AG08396 (cell line): ENCODE measurements at places on chromosomes 13 and 19.

- no peak for DNase-seq
Measured at GRCh38 chr19:50281491-50281890, 47.7 kb downstream of the KCNC3 start.

DNA sequence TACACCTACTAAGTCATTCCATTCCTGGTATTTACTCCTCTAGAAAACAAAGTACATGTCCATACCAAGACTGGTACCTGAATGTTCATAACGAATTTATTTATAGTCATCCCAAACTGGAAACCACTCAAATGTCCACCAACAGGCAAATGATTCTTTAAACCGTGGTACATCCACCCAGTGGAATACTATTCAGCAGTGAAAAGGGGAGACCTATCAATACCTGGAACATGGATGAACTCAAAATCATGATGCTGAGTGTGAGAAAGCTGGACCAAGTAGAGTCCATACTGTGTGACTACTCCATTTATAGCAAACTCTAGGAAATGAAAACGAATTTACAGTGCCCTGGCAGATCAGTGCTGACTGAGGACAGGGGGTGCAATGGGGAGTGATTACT lies 11.9 kb upstream of the NAPA start:
- DNase-seq, result no peak

GRCh38 chr13:74678308-74678965 lies 544.2 kb upstream of the KLF12 start:
- DNase-seq, result no peak

DNA sequence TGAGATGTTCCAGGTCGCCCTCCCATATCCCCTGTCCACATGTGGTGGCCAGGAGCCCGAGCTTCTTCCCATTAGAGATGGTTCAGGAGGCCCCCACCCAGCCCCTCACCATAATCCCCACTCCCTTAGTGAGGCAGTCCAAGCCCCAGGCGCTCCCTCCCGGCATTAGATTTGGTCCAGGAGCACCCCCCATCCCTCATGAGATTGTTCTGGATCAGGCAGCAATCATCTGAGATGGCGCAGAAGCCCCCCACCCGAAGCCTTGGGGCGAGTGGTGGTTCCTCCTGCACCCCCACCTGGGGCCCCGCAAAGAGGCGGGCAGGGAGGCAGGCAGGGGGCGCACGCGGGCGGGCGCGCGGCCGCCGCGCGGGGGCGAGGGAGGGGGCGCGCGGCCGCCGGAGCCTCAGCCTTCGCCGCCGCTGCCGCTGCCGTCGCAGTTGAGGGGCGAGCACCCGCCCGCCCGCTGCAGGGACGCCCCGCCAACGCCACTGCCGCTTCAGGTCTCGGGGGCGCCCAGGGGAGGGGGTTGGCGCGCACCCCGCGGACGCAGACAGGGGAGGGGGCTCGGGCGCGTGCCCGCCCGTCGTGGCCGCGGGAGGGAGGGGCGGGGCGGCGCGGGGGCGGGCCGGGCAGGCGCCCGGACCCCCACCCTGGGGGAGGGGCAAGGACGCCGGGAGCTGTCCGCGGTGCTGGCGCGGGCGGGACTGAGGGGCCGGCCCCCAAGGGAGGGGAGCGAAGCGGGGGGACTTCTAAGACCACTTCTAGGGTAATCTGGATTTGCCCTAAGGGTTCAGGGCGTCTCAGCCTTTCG lies 46.4 kb upstream of the SHKBP1 start:
- no peak for DNase-seq

GRCh38 chr13:110304256-110304655 lies 2.7 kb downstream of the COL4A1 start:
- peak; percentile 42 for DNase-seq

DNA sequence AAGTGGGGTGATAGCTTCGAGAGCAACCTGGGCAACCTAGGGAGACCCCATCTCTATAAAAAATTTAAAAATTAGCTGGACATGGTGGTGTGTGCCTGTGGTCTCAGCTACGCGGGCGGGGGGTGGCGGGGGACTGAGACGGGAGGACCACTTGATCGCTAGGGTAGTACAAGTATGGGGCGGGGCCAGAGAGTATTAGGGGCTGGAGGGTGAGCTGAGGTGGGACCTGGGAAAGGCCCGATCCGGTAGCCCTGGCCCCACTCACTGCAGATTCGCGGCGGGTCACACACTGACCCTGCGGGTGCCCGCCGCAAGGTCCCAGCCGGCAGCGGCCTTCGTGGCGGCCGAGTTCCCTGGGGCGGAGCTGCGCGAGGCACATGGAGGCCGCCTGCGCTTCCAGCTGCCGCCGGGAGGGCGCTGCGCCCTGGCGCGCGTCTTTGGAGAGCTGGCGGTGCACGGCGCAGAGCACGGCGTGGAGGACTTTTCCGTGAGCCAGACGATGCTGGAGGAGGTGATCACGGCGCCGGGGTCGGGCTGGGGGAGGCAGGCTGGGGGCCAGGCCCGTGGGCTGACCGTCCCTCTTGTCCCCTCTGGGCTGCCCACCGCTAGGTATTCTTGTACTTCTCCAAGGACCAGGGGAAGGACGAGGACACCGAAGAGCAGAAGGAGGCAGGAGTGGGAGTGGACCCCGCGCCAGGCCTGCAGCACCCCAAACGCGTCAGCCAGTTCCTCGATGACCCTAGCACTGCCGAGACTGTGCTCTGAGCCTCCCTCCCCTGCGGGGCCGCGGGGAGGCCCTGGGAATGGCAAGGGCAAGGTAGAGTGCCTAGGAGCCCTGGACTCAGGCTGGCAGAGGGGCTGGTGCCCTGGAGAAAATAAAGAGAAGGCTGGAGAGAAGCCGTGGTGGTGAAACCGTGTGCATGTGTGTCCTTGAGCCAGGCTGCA lies 2.0 kb upstream of the ARHGAP45 start:
- DNase-seq, result peak; percentile 87

DNA sequence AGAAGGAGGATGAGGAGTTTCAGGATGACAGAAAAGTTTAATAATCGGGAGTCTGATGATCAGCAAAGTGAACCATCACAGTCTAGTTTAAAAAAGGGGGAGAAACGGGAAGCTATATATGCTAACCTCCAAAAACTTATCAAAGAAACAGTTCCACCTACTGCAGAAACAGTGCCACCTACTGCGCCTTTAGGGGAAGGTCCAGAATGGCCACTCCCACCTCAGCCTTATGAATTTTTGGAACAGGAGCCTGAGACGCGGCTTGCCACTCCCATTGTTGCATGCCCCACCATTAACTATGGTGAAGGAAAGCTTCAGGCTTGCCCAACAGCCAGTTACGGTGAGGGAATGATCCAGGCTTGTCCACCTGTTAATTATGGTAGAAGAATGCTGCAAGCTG lies 929.0 kb downstream of the SLITRK6 start:
- no peak for DNase-seq

GRCh38 chr19:11377237-11377636 lies 2.8 kb downstream of the SWSAP1 start:
- peak; percentile 63 for DNase-seq

- no peak for DNase-seq
Measured at GRCh38 chr19:30393729-30394480, 21.7 kb downstream of the ZNF536 start.

DNA sequence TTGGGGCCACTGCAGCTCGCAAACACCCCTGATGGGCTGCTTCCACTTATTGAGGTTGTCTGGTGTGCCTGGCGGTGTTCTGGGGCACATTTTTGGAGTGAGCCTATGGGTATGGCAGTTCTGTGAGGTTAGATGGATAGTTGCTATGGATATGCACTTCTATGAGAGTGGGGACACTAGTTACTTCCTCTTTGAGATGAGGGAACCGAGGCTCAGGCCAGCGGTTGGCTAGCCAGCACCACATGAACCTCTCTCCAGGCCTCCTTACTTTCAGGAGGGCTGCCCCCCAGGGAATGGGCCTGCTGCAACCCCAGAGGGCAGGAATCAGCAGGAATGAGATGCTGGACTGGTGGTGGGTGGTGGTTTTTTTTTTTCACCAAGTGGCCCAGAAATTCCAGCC lies 13.5 kb upstream of the PRR19 start:
- DNase-seq, result no peak

GRCh38 chr19:45251452-45252354 lies 632 bp downstream of the MARK4 start:
- DNase-seq, result peak; percentile 71

GRCh38 chr13:48233889-48234488 lies 983 bp downstream of the ITM2B start:
- DNase-seq, result no peak

GRCh38 chr13:111429064-111429558 lies 108.7 kb downstream of the TEX29 start:
- DNase-seq, result peak; percentile 64

GRCh38 chr13:26908126-26908525 lies 147.5 kb upstream of the GPR12 start:
- DNase-seq, result no peak

GRCh38 chr13:112768795-112769481 lies 79.1 kb downstream of the ATP11A start:
- no peak for DNase-seq

GRCh38 chr19:38979812-38980211 lies 4.3 kb upstream of the FBXO17 start:
- no peak for DNase-seq

DNA sequence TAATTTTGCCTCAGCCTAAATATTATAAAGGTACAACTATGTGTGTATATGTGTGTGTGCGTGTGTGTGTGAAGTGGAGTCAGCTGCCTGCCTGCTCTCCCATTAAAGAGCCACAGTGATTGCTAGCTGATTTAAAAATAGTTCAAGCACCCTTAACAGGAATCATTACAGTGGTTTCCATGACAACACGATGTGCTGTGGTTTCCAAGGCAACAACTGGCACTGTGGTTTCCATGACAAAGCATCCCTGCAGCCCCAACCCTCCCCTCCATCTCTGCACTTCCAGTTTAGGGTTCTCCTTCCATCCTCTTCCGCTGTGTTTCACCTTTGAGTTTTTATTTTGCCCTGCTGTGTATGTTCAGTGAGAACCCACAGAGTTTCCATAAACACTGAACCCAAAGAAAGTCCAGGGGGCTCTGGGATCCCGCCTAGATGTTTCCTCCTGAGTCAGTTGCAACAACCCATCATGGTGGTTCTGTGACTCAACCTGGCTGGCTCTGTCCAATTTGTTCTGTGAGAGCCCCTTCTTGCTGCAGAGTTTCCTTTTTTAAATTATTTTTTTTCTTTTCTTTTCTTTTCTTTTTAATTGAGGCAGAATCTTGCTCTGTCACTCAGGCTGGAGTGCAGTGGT lies 7.1 kb upstream of the PNMA8A start:
- DNase-seq, result peak; percentile 65
